Astrocyte of the hippocampus (primary cell): ENCODE measurements at places on chromosomes 5 and 9.

DNA sequence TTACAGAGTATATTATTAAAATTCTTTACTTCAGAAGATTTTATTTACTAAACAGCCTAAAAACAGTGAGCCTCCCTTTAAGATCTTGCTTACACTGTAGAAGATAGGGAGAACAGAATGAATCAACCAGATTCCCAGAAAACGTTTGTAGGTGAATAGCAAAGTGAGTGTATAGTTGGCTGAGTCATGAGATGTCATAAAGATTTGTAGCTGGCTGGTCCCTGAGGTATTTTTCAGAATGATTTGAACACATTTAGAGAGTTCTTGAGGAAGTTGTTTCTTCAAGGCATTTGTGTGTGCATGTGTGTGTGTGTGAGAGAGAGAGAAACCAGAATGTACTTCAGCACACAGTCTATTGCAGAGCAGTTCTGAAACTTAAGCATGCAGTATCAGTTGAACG, 159.4 kb upstream of the PRR16 start:
- DNase-seq, result peak; percentile 48

GRCh38 chr9:65400886-65401285, 115.9 kb upstream of the FOXD4L5 start:
- DNase-seq, result no peak

DNA sequence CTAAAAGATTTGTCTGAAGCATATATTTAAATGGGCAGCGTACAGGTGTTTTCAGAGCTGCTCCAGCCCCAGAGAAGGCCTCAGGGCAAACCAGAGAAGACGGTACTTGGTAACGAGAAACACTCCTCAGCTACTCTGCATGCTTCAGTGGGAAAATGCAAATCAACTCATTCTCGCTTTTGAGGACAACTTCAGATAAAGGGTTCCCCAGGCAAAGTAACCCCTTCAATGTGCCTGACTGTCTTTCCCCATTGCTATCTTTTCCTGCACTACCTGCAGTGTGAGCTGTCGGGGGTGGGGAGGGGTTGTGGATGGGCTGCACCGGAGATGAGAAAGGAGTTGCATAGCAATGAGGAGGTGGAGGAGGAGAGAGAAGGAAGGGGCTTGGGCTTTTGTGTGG, 339.7 kb upstream of the CLINT1 start:
- DNase-seq, result no peak

DNA sequence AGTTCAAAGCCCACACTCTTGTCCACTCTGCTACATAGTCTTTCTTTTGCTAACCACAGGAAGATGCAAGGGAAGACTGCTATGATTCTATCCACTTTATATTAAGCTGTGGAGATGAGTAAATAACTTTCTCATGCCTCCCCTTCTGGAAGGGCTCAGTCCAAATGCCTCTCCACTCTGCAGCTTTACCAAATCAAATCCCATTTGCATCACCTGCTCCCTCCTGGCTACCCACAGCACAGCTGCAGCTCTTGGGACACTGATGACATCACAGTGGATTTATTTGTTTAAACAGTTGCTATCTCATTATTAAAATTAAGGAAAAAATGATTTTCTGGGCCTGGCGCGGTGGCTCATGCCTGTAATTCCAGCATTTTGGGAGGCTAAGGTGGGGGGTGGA, 1544.9 kb upstream of the WWC1 start:
- no peak for DNase-seq

DNA sequence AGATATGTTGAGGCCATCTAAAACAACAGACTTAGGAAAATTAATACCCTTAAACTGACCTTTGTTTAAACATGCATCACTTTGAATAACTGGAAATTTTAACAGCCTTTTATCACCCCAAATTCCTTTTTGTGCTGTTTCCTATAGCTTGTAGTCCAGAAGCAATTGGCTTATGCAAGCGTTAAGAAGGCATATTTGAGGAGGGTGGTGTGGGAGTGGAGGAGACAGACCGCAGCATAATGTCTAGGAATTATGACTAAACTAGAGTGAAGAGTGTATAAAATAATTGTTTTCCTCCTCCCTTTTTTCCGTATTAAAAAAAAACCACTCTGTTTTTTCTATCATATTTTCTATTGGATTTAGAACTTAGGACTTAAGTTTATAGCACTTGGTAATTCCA, 51.8 kb upstream of the MPDZ start:
- DNase-seq, result no peak

- DNase-seq, result peak; percentile 73
Observed at GRCh38 chr9:76926324-76926741, 20.4 kb upstream of the PRUNE2 start.

DNA sequence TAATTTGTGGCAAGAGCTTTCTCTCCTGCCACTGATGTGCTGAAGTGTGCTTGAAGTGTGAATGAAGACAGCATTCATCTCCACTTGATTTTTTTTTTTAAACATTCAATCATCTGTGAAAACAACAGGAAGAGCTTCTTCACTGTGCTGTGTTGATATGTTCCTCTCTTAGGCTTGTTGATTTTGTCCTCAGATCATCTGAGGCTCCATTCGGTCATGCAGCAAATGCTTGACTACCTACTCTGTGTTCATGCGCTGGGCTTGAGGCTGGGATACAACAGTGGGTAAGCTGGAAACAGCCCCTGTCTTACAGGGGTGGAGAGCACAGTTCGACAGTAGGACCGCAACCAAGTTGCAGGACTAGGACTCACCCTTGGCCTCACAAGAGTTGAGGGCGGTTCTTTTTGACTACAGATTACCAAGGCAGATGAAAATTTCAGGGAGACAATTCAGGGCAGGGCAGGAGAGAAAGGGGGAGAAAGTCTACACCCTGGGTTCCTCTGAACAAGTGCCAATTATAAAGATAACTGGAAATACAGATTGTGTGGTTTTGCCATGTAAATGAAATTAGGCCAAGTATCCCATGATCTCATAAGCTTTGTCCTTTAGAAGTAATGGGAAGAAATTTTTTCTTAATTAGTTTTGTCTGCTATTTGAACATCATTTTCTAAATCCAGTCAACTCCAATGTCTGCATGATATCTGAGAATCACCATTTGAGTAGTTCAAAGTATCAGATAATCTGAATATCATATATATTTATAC, 31.0 kb upstream of the F2R start:
- no peak for DNase-seq

DNA sequence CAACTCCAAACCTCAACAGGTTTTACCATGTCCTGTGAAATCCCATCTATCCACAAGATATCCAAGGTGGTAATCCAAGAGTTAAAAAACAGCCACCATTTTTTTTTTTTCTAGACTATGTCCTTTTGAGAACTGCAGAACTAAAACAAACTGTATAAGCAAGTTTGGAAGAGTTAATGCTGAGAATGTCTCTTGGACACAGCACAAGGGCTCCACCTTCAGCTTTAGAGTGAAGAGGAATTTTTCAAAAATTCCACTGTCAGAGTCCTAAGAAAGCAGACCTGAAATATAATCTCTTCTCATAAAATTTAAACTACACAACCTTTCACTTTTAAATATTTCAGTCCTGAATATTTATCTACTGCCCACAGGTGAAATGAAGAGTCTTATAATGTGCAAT, 167.8 kb upstream of the CCNG1 start:
- peak; percentile 36 for DNase-seq

GRCh38 chr9:124448019-124448418, 2.2 kb upstream of the ADGRD2 start:
- peak; percentile 52 for DNase-seq

DNA sequence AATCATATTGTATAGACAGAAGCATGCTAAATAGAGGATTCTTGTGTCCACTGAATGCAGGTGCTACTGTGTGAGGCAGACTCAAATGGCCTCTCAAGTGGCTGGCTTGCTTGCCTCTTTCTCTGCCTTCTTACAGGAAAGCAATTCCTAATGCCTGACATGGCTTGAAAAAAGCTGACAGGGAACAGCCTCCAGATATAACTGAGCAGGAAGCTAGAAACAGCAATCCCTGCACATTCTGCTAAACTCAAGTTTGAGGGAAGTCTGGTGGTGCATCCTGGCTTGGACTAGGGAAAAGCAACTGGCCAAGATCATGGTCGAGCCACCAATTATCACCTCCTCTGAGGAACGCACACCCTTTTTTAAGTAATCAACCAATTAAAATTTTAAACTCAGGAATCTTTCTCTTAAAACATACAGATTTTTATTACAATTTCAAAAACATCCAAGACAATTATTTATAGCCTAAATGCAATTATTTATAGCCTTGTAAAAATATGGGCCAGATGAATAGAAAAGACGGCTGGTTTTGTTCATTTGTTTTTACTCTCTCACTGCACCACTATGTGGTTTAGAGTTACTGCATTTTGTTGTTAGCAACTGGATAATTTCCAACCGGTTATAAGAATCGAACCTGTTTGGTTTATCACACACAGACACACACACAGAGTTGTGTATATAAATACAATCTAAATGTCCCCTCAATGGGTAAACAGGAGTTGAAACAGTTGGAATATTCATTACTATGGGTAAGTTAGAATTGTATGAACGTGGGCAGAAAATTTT, 290.9 kb upstream of the ANKRD55 start:
- DNase-seq, result no peak

DNA sequence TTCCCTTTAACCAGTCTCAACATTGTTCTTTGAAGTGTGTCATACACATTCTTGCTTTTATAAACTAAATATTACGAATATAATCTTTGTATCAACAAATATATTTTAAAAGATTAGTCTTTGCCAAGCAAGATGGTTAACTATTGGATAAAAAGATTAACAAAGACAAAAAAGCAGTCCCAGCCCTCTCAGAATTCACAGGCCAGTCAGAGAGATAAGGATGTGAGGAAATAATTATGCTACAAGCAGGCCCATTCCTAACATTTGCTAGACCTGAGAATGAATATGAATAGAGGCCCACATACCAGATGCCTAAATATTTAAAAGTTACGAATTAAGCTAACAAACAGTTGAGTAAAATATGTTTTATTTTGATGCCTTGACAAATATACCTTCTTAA, 457.7 kb downstream of the CETN3 start:
- no peak for DNase-seq

DNA sequence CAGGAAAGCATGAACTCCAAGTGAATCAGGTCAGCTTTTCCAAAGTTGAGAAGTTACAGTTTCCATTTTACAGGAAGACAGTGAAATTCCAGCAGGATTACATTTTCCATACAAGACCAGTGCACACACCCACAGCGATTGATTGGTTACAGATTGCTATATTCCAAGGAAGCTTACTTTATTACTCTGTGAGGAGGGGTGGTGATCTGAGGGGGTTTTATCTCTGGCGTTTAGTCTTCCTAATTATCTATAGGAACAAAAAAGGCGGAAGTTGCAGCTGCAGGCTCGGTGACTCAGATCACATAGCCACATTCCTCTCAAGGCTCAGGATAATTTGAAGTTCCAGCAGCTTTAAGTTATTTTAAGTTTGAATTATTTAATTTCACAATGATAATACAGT, 450.4 kb upstream of the NMUR2 start:
- DNase-seq, result no peak

- DNase-seq, result no peak
Observed at GRCh38 chr5:172086194-172086975, 79.9 kb upstream of the FBXW11 start.

DNA sequence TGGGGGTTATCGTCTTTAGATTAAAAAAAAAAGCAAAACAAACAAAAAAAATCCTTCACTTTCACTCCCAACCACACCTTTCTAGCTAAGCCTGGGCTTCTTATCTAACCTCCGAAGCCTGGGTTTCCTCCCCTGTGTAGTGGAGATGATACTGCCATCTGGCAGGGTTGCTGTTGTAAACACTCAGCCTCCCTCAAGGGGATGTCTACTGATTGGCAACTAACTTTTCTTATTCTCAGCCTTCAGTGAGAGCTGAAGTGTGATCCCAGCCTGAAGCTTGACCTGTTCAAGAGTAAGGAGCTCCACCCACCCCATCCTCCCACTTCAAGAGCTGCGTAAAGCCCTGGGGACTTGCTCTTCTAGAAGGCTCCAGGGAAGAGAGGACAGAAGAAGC, 21.5 kb upstream of the WWC1 start:
- DNase-seq, result no peak

DNA sequence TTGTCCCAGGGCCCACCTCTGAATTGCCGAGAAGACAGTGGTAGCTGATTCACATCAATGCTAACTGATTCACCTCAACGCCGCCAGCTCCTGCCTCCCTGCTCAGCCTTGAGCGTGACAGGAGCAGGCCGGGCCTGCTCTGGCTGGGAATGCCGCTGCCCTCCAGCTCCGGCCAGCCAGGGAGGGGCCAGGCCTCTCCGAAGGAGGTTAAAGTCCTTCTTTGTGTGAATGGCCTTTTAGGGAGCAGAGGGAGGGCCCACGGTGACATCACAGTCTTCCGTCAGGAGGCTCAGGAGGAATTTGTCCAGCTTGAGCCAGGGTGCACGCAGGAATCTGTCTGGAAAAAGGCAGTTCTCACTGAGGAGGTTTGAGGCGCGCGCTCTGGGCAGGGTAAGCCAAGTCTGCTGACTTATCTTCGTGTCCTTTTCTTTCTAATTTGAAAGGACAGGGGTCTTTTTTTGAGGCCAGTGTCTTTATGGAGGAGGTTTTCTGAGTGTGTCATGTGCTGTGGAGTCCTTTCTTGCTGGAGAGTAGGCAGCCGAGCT, 82.7 kb downstream of the C9orf152 start:
- peak; percentile 96 for DNase-seq

- no peak for DNase-seq
Observed at GRCh38 chr9:20552874-20553557, 69.3 kb downstream of the MLLT3 start.

- DNase-seq, result no peak
Observed at GRCh38 chr5:178221853-178222252, 10.7 kb downstream of the PHYKPL start.

GRCh38 chr9:109872901-109873300, 92.9 kb downstream of the PALM2AKAP2 start:
- DNase-seq, result no peak

DNA sequence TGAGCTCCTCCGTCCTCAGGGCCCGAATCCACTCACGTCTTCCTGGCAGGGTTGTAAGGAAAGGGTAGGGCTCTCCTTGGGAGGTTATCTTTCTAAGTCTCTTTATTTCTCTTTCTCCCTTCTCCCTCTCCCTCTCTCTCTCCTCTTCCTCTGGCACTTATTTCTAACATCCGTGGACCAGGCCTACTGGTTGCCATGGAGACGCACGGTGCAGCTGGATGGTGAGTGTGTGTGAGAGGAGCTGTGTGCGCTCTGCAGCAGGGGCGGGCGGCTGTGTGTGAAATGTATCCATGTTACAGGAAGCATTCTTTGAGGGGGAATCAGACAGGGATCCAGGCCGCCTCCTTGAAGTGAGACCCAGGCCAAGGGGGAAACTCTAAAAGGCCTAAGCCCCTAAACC, 32.2 kb downstream of the PCDH1 start:
- peak; percentile 75 for DNase-seq

GRCh38 chr5:136094189-136094912, 38.3 kb upstream of the SMAD5 start:
- DNase-seq, result no peak

- DNase-seq, result peak; percentile 24
Observed at GRCh38 chr9:125632321-125633115, 74.5 kb downstream of the MAPKAP1 start.
